Fibroblast of skin of back (primary cell): ENCODE measurements at places on chromosomes 7 and 10.

DNA sequence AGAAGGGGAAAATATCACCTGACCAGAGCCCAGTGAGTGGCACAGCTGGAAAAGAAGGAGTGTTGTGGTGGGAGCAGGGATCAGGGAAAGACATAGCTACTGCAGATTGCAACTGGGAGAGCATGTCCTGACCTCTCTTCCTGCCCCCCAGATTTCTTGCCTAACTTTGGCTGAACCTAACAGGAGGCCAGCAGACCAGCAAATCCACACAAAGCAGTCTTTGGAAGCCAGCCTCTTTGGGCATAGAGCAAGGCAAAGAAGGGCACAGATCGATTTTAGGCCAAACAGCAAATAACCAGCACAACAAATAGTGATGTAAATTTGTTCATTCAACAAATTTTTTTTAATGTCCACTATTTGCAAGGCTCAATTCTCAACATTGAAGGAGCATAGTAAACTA is 433.2 kb upstream of the GHITM start:
- no peak for DNase-seq

DNA sequence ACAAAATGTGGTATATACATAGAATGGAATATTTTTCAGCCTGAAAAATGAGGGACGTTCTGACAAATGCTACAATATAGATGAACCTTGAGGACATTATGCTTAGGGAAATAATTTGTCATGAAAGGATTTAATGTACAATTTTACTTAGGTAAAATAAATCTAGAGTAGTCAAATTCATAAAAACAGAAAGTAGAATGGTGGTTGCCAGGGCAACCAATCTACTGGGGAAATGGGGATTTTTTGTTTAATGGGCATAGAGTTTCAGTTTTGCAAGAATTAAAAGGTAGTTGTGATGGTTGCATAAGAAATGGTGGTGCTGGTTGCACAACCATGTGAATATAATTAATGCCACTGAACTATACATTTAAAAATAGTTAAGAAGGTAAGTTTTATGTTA is 296.0 kb upstream of the SP4 start:
- no peak for DNase-seq

- DNase-seq, result no peak
Observed at GRCh38 chr7:46939558-46939957, 642.4 kb downstream of the TNS3 start.

GRCh38 chr7:92052159-92052558 is 82.1 kb downstream of the CYP51A1 start:
- no peak for DNase-seq

DNA sequence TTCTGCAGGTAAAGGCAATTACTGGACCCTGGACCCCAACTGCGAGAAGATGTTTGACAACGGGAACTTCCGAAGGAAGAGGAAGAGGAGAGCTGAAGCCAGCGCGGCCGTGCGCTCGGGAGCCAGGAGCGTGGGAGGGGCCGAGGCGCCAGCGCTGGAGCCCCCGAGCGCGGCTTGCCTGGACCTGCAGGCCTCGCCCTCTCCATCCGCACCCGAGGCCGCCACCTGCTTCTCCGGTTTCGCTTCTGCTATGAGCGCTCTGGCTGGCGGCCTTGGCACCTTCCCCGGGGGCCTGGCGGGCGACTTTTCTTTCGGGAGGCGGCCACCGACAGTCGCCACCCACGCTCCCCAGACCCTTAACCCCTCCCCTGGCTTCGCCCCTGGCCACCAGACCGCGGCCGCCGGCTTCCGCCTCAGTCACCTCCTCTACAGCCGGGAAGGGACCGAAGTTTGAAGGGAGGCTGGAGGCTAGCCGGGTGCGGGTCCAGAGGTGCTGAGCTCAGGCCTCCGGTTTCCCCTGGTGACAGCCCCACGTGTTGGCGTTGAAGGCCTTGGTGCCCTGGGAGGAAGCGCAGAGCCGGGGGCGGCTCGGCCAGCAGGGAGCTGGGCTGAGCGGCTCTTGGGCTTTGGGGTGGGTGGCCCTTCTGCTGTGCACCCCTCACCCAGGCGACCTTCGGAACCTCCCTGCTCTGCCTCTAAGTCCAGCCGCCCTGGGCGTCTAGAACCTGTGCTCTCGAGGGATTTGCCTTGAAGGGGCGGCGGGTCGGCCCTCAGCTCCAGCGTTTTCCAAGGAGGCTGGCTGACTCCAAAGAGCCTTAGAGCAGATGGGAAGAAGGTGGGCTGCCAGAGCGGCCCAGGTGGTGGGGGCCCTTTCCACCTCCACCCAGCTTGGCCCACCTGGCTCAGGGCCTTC is 1.8 kb downstream of the FOXI2 start:
- DNase-seq, result no peak

DNA sequence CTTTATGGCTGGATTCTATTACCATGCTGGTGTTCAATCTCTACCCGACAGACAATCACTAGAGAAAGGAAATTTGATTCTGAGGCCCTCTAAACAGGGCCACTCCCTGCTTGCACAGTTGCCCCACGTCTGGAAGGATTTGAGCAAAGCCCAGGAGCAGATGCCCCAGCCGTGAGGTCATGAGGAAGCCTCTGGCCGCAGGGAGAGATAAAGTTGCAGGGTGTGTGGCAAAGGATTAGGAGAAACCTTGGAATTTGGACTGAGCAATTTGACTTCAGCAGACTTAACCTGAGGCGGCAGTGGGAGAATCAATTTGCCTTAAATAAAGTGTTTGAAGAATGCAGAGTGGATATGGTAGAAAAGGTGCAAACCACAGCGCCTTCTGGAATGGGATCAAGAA is 40.2 kb upstream of the KLF6 start:
- DNase-seq, result peak; percentile 88
